Lung (tissue), 17 donors: ENCODE measurements at places on chromosomes 5 and 9.

DNA sequence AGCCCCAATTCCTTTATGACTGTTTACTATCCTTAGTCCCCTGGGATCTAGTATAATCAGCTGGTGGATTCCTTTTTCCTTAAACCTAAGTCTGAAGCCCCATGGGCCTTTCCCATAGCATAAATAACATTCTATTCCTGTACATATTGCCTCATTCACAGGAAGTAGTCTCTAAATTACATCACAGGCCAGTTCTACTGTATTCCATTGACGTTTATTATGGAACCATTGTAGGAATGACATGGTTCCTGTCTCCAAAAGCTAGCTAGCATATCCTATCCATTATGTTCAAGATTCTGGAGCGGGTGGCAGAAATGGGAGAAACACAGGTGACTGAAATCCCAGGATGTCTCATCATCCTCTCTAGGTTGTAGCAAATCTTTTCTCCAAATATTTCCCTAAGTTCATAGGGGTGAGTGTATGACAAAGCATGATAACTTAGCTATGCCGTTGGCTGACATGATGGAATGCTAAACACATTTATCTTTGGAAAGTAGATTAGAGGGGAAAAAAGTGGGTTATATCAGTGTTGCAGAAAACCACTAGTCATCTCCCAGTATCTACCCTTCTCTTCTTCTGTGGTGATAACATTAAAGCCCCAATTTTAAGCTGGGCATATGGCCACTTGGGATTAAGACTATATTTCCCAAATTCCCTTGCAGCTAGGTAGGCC is 140.1 kb downstream of the FGF1 start:
- no peak for DNase-seq

GRCh38 chr9:4102078-4102477 is 197.8 kb downstream of the GLIS3 start:
- peak; percentile 53 for DNase-seq

DNA sequence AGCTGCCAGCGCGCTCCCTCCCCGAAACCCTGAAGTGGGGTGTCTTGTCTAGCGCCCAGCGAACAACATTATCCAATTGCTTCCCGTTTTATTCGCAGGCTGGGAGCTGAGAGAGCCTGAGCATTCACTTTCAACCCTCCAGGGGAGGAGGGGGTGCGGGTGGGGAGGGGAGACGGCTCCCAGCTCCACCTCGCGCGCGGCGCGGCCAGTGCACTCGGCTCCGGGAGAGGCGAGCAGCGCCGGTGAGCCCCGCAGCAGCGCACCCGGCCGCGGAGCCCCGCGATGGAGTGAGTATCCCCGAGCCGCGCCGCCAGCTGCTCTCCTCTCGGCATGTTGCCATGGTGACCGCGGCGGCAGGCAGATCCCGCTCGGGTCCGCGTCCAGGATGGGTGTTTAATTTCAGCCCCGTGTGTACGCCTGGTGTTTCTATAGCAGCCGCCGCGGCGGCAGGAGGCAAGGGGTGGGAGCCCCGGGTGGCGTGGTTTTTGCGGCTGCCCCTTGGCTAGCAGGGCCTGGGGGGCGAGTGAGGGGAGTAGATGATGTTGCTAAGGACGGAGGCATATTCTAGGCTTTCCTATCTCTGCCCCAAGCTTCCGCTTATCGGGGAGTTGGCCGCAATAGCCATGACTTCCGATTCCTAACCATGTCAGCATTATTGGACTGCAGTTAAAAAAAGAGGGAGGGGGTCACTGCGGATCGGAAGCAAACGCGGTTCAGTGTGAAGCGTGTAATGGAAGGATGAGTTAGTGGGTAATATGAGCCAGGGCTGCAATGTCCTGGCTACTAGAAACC is 139.2 kb upstream of the PALM2AKAP2 start:
- peak; percentile 72 for DNase-seq

DNA sequence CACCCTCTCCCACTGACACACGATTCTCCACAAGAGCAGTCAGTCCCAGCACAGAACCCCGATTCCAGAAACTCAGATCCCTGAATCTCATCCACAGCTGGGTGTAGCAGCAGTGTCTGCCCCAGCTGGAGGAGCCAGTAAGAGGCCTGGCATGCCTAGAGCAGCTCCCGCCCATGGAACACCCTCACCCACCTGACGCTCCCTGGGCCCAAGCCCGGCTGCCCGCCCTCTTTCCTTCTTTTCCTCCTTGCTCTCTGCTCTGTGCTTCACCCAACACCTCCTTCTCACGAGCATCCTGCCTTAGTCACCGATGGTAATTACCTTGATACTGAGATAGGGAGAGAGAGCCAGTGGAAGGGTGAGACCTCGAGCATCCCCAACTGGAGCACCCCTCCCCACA is 8.7 kb downstream of the PCDH1 start:
- DNase-seq: no peak

DNA sequence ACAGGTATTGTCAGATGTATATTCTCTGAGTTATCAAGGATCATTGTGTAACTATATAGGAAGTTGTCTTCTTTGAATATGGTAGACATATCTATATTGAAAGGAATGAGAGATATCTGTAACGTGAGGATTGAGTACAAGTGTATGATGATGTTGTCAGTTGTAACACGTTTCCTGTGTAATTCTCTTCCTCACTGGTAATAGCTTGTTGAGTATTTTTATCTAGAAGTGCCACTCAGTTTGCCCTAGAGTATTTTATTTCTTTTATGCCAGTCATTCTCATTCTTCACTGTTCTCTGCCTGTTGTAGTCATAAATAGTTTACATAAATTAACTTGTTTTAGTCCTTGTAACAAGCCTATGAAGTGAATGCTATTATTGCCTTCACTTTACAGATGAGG is 172.1 kb downstream of the BAAT start:
- no peak for DNase-seq

DNA sequence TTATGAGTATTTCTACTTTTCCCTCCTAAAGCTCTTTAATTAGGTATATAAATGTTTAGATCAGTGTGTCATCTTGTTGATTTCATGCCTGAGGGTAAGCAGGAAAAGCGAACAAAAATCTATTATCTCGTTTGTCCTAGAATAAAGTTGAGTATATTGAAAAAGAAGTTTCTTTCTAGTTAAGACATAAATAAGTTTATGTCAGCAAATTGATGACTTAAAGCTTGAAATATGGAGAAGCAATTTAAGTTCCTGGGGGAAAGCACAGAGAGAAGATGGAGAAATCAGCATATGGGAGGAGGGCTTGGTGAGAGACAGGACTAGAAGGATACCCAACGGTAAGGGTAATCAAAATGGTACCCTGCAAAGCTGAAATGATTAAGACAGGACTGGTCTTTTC is 813.4 kb downstream of the MTRR start:
- DNase-seq: no peak

DNA sequence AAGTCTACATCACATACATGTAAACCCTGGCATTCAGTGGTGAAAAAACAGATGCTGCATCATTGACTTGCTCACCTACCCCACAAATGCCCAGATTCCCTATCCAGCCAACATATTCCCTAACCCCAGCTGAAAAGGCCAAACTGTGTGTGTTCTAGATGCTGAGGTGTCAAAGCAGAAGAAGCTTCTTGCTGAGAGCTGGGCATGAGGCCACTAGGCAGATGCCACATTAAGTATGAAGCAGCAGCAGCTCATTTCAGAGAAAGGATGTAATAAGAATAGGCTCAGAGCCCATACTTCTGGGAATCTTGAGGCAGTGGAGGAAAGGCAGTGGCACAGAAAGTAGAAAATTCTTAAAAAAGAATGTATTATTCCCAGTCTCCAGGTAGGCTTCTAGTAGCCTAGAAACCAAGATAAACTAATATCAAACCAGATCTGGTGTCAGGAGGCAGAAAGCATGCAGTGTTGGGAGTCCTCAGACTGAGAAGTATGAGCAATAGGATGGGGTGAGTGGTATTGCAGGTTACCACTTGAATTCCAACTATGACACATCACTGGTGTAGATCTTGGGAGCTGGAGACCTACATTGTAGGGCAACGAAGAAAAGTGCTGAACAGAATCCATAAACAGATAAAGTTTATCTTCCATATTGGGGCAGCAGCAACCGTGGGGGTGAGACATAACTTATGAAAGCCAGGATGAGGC is 71.9 kb upstream of the GRHPR start:
- no peak for DNase-seq

GRCh38 chr5:178786859-178787499 is 56.5 kb upstream of the ZNF354A start:
- DNase-seq: no peak

- DNase-seq: no peak
Observed at GRCh38 chr5:21688655-21689054, 1164.5 kb downstream of the CDH12 start.

DNA sequence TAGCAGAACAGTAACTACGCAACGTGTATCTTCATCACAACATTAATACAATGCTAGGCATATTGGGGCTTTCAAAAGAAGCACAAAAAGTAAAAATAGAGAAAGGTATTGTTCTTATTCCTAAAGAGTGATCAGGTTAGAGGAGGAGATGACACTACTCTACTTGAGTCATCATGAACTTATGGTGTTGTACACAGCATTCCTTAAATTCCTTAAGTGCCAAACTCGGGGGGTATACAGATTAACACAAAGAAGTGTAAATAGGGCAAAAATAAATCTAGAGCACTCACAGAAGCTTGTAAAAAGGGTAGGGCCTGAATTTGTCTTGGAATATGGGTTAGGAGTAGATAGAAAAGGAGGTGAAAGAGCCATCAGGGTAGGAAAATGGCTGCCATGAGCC is 308.0 kb upstream of the DAP start:
- DNase-seq: no peak

GRCh38 chr5:54295651-54296276 is 14.6 kb downstream of the ARL15 start:
- DNase-seq: no peak

- DNase-seq: no peak
Observed at GRCh38 chr5:112576298-112576925, 157.3 kb upstream of the EPB41L4A start.

GRCh38 chr9:89967527-89967926 is 362.7 kb downstream of the GADD45G start:
- DNase-seq: no peak

GRCh38 chr5:139694556-139695177 is 46.5 kb downstream of the CXXC5 start:
- no peak for DNase-seq

- peak; percentile 60 for DNase-seq
Observed at GRCh38 chr9:74951725-74952151, 974 bp downstream of the C9orf40 start.

DNA sequence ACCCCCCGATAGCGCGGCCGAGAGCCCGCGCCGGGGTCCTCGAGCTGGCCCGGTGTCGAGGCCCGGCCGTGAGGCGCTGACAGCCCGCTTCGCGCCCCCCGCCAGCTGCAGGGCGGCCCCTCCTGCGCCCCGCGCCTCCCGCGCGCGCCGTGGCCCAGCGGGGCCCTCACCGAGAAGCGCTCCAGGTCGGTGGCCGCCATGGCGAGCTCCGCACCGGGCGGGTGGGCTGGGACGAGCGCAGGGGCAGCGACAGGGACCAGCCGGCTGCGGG is 166 bp downstream of the SEPTIN8 start:
- DNase-seq: no peak

DNA sequence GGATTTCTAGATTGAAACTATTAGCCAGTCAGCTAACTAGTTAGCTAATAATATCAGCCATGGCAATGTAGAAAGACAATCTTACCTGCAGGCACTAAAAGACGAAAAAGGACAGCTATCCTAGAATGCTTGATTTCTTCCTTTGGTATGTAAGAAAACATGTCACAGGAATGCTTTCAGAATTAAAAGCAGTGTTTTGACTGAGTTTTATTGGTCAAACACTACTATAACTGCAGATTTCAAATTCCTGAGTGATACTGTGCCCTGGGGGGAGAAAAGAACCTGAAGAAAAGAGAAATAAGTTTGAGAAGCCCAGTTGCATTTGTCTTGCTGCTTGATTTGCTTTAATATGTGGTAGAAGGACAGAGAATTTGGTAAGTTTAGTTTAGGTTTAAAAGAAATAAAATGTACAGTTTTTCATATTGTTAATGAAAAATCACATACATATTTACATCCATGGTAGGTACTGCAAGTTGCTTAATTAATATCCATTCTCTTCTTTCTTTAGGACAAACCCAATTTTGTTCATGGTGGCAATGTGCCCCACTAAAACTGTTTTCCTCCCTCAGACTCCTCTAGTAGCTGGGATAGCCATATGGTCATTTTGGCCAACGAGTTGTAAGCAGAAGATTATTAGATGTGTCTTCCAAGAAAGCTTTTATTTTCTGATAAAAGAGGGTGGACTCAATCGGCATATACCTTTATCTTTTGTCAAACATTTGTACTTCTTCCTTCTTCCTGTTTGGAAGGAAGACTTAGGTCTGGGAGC is 4.3 kb upstream of the FAM169A start:
- DNase-seq: no peak

- DNase-seq: no peak
Observed at GRCh38 chr5:35438786-35439185, 178.9 kb upstream of the SPEF2 start.

GRCh38 chr9:99918134-99918533 is 11.7 kb downstream of the STX17 start:
- DNase-seq: no peak

DNA sequence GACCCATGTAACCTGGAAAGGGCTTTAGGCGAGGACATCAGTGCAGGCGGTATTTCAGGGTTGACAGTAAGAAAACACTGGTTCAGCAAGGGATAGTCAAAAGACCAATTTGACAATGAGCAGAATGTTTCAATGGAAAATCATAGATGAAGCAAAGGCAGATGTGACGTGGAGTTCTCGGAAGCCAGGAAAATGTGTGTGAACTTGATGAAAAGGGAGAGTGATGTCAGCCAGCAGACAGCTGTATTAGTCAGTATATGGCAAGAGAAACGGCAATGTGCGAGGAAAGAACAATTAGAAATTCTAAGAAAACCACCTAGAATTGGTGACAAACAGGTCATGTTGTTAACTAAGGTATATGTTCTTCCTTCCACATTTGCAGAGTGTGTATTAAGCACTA is 503.9 kb upstream of the DAB2 start:
- DNase-seq: no peak

GRCh38 chr5:94281236-94281801 is 337.1 kb downstream of the KIAA0825 start:
- no peak for DNase-seq

GRCh38 chr5:10046676-10047075 is 203.0 kb downstream of the ATPSCKMT start:
- no peak for DNase-seq

GRCh38 chr9:112541685-112542084 is 55.1 kb downstream of the KIAA1958 start:
- DNase-seq: peak; percentile 67
